B cell (primary cell): ENCODE measurements at places on chromosomes 6 and 20.

DNA sequence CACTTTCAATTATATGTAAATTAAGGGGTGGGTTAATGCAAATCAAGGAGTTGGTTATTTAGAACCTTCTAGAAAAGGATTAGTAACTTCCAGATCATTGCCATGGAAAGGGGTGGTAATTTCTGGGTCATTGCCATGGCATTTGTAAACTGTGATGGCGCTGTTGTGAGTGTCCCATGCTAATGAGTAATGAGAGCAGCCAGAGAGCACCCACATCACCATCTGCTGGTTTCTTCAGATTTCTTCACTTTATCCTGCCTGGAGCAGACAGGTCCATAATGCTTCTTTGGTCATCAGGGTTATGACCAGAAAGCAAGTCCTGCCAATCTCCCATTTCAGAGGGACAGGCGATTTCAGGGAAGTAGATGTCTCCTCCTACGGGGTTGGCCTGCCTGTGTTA, 311.3 kb upstream of the CNR1 start:
- DNase-seq = no peak

- no peak for DNase-seq
Measured at GRCh38 chr6:76742919-76743318, 670.5 kb upstream of the IMPG1 start.

- peak; percentile 78 for DNase-seq
Measured at GRCh38 chr6:131683479-131683878, 17.7 kb downstream of the OR2A4 start.

- DNase-seq = no peak
Measured at GRCh38 chr6:22709803-22710202, 140.4 kb downstream of the HDGFL1 start.

GRCh38 chr20:33657704-33658095, 4.4 kb upstream of the C20orf144 start:
- no peak for DNase-seq

GRCh38 chr20:31538326-31538725, 24.1 kb downstream of the HM13 start:
- DNase-seq = no peak

- no peak for DNase-seq
Measured at GRCh38 chr6:5645328-5646290, 361.1 kb downstream of the NRN1 start.

GRCh38 chr6:47009583-47009982, 32.5 kb downstream of the ADGRF1 start:
- no peak for DNase-seq

DNA sequence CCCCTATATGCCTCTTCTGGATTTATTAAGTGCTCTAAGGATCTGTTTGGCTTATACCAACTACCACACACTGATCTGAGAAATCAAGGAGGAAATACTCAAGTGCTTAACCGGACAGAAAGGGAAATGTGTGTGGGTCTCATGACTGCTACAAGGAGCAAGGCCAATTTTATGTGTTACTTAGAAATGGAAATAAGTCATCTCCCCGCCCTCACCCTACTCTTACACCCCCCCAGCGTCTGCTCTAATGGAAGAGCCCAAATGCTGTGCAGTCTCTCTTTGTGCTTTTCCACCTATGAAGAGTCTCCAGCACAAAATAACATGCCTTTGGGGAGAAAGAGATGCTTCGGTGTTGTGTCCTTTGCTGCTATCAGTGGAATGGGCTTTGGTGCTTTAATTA, 428.8 kb upstream of the ARID1B start:
- DNase-seq = no peak

- DNase-seq = no peak
Measured at GRCh38 chr20:8376940-8377339, 244.9 kb downstream of the PLCB1 start.

DNA sequence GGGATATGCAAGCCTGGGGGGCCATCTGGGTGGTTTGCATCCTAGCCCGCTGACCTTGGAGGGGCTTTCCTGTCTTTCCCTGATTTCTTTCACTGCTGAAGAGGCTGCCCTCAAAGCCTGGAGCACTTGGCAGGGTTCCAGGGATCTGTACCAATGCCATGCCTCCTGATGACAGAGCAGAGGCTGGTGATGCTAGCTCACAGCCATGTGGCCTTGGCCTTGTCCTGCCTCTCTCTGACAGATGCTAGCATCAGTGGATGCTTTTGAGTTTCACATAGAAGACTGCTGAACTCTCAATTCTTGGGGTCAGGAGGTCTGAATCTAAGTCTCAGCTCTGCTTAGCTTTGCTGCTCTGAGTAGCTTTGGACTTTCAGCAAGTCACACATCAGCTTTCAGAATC, 21.9 kb upstream of the RREB1 start:
- peak; percentile 32 for DNase-seq

DNA sequence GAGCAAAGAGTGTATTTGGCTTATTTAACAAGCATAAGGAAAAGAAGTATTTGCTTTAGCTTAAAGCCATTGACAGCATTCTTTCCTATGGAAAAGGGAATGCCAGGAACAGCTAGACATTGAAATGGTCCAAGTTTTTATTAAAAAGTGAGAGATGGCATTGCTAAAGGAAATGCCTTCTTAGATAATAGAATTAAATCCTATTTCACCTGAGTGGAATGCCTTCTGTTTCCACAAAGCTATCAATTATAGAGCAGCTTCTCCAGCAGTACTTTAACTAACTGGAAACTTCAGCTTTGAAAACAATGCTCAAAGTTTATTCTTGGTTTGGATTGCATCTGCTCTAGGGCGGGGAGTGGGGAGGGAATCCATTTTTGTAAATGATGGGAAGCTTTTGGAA, 85.1 kb upstream of the CNKSR3 start:
- DNase-seq = no peak

DNA sequence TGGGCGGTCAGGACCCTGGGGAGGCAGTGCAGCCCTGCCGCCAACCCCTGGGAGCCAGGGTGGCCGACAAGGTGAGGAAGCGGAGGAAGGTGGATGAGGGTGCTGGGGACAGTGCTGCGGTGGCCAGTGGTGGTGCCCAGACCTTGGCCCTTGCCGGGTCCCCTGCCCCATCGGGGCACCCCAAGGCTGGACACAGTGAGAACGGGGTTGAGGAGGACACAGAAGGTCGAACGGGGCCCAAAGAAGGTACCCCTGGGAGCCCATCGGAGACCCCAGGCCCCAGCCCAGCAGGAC, 4.0 kb upstream of the COL9A3 start:
- DNase-seq = no peak

DNA sequence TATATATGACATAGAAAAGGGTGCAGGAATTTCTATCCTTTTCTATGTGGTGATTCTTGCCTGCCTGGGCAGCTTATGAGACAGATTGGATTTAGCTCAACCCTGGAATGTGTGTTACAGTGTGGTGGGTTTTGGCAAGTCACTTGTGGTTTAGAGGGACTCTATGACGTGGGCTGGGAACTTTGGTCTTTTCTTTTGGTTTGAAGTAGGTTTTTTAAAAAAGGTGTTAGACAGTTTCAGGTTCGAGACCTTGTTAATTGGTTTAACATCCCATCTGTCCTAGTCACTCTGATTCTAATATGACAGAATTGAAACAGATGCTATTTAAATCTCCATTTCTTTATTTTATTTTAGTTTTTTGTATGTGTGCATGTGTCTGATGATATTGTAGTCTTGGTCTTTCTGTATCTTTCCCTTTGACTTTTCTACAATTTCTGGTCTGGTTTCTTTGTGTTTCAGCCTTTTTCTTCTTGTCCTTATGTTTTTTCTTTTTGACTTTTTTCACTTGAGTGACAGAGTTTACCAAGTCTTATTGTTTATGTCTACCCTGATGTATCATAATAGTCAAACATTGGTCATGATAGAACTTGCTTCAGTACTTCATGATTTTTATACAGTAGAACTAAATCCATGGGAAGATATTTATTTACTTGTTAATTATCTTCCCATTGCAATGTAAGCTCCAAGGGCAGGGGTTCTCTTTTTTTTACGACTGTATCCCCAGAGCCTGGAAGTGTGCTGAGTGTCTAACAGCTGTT, 174.3 kb downstream of the CDKAL1 start:
- no peak for DNase-seq

GRCh38 chr6:21478883-21479539, 114.5 kb upstream of the SOX4 start:
- no peak for DNase-seq

DNA sequence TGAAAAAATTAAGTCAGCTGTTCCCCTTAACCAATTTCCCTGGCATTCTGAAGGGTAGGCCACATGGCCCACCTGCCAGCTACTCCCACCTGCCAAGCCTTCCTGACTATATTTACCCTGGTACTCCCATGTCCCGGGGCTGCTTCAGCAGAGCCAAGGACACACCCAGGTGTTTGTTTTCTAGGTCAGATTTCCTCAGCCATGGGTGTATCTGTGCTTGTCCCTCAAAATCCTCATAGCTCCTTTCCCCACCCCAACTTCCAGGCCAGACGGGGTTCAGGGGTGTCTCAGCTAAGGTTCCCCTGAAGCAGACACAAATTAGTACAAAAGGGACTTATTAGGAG, 139.4 kb upstream of the CDYL start:
- no peak for DNase-seq

DNA sequence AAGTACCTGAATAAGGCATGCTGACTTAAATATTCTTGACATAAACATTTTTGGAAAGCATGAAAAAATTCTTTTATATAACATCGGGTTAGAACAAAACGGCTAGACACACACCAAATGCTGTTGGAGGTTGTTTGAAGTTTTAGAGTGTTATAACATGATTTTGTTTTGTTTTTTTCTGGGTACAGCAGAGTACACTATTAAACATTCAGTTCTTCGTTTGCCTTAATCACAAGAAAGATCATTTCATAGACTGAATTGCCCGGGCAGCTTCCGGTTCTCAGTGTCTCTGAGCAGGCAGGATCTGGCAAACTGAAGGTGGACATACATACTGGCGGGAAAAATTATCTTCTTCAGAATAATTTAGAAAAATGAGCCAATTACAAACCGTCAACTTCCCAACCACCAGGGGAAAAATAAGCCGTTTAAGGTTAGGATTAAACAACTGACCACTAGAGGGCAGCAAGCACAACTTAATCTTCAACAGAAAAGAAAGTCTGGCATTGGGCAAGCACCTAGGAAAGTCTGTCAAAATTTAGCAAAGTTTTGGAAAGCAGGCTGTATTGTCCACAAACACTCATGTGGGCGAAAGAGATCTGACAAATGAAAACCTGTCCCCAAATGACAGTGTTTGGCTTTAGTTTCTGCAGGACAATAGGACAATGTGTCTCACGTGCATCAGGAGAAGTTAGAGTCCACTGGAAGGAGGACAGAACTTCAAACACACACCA, 15.0 kb downstream of the ZNF217 start:
- peak; percentile 91 for DNase-seq

DNA sequence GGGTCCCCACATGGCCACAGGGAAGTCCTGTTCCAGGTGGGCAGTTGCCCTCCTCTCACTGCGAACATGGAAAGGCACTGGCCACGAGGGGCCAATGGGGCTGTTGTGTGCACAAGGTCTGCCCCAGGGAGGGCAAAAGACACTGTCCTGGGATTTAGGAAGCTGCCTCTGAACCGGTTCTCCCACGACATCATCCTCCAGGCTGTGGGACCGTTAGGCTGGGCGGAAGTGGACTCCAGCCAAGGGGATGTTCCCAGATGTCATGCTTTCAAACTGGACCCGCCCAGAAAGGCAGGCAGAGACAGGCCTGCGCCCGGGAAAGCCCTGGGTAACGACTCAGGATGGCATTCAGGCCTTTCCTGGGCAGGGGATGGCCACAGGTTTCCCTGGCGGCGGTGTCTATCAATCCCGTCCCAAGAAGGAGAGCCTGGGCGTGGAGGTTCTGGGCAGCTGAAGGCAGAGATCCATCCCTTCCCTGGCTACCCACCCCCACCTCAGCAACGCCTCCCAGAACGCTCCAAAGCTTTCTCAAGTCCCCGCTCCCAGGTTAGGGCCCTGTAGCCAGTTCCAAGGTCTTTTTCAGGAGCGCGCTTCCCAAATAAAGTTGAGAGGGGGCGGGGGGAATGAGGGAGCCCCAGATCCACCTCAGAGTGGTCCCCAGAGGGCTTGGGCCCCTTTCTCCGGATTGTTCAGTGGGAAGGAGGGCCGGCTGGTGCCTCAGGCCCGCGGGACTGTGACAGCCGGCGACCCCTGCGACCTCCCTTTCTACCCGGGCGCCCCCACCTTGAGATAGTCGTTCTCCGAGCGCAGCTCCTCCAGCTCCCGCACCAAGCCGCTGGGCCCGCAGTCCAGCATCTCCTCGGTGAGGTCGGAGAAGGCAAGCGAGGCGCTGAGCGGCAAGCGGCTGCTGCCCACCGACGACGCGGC, 13.8 kb upstream of the TLDC2 start:
- DNase-seq = no peak

- DNase-seq = no peak
Measured at GRCh38 chr6:154468760-154469159, 41.7 kb downstream of the CNKSR3 start.

DNA sequence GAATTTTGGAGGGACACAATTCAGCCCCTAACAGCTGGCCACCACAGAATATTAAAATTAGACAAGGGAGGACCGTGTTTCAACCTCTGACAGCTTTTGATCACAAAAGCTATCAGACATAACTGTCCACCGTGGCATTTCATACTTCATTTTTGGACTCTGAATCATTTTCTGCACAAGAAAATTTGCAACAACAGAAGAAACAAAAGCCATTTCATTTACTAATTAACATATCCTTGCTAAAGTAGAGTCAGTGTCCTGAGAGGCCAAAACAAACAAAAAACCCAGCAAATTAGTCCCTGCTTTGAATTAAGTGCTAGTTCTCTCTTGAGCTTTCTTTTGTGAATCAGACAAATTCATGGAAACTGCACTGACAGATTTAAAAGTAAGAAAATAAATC, 17.6 kb upstream of the COL12A1 start:
- DNase-seq = no peak

DNA sequence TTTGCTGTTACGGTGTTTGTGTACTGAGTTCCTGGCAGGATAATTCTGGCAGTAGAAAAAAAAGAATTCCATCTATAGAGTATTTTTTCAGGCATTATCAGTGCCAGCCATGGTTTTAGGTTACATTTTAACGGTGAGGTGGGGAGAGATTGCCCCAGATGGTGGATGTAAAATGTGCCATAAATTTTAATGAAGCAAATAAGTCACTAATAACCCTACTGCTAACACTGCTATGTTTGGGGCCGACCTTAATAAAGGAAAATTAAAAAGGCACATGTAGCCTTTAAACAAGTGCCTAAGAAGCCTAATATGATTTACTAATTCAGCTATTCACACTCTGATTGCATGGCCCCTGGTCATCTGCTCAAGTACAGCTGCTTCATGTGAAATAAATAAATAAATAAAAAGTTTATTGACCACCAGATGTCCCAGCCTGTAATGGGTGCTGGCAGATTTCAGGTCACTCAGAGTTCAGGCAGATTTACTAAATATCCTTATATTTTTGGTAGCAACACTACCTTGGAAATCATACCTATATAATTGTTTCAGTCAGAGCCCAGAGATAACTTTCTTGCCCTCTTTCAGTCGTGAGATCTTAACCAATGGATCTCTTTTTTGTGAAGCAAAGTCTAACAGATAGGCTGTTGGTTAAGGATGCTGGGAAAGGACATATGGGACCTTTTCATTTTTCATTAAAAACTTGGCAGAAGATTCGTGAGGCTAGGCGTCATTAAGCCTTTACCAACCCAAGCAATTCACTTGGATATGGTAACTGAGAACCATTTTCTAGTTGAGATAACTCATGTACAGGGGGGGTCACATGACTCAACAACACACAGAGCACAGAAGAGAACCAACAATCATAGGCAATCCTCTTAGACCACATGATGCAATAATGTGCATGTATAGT, 495.0 kb upstream of the NRSN1 start:
- DNase-seq = no peak

- no peak for DNase-seq
Measured at GRCh38 chr6:115896538-115897129, 164.1 kb downstream of the FRK start.
